Iris pigment epithelial cell (primary cell): ENCODE measurements at places on chromosomes 11 and 22.

DNA sequence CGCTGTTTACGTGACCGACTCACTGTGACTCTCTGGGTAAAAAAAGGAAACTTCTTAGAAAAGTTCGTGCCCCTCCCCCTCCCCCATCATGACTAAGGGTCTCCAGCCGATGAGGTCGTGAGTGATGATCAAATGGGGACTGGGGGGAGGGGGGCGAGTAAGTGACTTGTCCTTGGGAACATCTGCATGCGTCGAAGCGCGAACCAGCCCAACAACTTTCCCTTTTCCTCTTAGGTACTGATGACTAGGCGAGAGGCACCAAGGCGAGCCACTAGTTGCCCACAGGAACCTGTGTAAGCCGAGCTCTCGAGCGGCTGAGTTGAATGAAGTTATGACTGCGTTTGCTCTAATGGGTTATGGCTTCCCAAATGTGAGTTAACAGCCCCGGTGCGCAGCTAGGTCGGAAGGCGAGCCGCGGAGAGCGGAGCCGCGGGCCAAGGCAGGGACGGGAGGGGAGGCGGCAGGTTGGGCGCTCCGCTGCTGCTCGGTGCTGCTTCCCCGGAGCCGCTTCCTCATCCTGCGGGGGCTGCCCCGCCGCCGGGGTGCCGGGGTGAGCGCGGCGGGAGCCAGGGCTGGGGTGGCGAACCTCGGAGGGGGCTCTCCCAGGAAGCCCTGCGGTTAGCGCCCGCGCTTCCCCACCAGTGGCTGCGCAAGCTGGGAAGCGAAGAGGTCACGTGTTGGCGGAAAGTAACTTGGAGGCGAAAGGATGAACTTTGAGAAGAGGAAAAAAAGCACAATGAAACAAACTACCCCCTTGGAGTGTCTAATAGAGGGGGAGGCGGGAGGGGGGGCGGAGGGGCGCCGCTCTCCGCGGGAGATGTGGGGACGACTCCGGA, 22.1 kb upstream of the BDNF start:
- DNase-seq, result peak; percentile 72

- DNase-seq, result no peak
These were observed 260.6 kb downstream of the CNTN5 start for GRCh38 chr11:99281331-99281730.

DNA sequence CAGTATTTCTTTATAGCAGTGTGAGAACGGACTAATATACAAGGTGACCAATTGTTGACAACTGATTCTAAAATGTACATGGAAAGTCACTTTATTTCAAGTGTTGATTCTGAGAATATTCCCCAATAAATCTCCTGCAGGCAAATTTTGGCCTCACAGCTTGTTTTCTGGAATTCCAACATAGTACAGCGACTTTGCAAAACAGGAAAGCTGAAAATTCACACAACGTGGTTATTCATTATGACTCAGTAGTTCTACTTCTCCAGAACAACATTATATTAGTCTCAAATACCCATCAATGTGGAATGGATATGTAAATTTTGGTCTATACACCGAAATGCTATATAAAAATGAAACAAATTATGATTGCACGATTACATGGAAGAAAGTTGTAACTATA, 22.5 kb upstream of the OR5AN1 start:
- DNase-seq, result no peak

GRCh38 chr11:126696982-126697381, 303.6 kb downstream of the KIRREL3 start:
- DNase-seq, result no peak

- no peak for DNase-seq
These were observed 55.4 kb upstream of the PLET1 start for GRCh38 chr11:112315861-112316739.

- DNase-seq, result peak; percentile 28
These were observed 37.2 kb downstream of the MUC5B start for GRCh38 chr11:1260023-1260501.

DNA sequence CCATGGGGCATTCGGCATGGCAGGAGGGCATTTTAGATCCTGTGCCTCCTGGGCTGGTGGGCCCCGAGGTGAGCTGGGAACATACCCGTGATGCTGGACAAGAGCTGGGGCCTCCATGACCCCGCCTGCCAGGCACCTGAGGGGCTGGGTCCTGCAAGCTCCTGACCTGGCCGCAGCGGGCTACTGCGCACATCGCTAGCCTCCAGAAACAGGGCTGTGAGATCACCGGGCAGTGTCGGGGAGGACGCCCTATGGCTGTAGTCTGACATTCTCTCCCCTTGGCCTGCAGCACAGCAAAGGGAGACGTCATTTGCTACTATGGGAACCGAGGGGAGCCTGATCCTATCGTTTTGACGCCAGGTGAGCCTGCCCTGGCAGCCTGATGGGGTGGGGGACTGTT, 24.4 kb upstream of the DGCR8 start:
- no peak for DNase-seq

DNA sequence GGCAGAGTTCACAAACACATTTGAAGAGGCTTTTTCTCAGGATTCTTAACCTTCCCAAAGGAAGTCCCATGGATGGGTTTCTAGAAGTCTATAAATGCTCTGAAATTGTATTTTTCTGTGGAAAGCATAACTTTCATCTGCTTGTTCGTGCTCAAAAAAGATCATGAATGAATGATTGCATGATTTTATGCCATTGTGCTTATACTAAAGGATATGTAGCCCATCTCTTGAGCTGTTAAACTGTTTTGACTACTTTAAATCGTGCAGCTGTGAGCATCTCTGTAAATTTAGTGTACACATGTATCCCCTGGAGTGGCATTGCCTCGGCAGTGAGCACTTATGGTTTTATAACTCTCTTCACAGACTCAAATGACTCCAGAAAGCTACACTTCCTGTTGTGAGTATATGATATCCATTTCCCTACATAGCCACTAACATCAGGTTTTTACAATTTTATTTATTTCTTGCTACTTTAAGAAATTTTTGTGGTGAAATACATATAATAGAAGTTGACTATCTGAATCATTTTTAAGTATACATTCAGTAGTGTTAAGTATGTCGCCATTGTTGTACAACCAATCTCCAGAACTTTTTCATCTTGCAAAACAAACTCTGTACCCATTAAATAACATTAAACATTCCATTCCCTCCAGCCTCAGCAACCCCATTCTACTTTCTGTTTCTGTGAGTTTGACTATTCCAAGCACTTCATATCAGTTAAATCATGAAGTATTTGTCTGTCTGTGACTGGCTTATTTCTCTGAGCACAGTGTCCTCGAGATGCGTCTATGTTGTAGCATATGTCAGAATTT, 8.0 kb downstream of the NEAT1 start:
- peak; percentile 65 for DNase-seq

DNA sequence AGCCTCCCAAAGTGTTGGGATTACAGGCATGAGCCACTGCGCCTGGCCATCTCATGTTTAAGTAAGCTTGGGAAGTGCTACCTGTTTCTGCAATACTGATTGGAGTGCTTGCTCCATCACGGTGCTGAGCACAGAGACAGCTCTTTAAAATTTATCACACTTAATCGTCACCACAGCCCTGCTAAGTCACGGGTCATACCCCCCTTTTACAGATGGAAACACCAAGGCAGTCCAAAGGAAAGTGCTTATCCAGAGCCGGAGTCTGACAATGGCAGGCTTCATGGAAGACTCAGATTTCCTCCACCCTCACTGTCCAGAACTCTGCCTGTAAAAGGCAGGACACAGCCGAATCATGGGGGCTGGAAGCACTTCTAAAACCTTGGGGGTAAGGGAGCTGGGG, 2.7 kb upstream of the C22orf15 start:
- DNase-seq, result no peak

GRCh38 chr11:96658436-96658835, 268.6 kb downstream of the JRKL start:
- DNase-seq, result no peak

- DNase-seq, result peak; percentile 5
These were observed 30.2 kb downstream of the PPARA start for GRCh38 chr22:46180370-46181137.

GRCh38 chr11:3853545-3853842, 2.0 kb upstream of the STIM1 start:
- no peak for DNase-seq

- no peak for DNase-seq
These were observed 121.1 kb downstream of the KCNC1 start for GRCh38 chr11:17855531-17856290.

- no peak for DNase-seq
These were observed 113.7 kb downstream of the ETS1 start for GRCh38 chr11:128473636-128474035.

DNA sequence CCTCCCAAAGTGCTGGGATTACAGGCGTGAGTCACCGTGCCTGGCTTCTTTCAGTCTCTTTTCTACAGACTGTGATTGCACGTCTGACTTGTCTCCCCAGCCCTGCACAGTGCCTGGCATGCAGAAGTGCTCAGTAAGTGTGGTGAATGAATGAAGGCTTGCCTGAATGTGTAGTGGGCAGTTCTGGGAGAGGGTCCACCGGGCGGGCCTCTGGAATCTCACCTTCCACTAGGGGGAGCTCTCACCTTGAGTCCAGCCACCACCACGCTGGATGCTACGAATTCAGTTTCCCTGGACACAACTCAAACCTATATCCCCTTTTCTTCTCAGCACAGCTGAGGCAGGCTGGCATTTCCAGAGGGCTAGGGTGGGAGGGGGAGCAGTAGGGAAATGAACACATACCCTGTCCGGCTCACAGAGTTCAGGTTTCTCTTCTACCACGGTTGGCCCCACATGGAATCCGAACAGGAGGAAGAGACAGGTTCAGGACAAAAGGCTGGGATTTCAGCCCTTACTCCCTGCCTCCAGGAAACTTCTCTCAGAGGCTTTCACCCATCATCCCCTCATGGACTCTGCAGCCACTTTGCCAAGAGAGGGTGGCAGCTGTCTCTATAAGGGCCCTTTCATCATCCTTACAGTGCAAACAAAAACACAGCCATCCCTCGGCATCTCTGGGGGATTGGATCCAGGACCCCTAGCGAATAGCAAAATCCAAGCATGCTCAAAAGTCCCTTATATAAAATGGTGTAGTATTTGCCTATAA, 86.8 kb downstream of the NECTIN1 start:
- DNase-seq, result peak; percentile 37

GRCh38 chr11:61279934-61280659, 15.0 kb downstream of the VWCE start:
- peak; percentile 22 for DNase-seq

DNA sequence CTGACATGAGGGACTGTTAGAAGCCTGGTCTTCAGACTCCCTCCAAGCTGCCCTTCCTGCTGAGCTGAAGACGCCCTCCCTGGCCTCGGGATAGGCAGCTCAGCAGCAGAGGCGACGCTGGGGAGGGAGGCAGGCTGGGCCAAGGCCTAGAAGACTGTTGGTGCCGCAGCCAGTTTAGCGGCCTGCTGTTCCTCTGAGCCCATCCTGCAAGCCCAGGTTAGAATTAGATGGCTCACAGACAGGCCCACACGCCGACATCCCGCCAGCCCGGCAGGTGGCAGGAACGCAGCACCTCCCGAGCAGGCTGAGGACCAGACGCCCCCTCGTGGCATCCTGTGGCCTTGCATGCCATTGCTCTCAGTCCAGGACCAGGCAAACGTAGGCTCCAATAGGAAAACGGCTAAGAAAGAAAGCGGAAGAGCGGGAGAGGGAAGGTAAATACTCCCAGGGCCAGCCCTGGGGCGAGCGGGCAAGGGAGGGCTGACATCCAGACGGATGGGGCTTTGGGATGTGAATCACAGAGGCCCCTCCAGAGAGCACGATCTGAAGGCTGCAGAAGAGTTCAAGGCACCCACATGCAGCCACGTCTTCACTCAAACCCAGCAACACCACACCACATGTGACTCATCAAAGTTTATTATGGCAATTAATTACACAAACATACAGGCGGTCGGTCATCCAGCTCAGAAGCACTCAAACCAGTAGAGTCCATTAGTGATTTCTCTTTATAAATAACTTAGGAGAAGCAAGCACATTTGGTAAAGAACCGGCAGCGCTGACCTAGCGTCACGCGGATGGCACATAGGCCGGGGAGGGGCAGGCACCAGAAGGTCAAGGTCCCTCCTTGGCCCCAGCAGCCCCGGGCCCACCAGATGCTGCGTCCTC, 27.6 kb downstream of the CD5 start:
- peak; percentile 87 for DNase-seq

GRCh38 chr11:75189108-75189507, 38.2 kb downstream of the SLCO2B1 start:
- no peak for DNase-seq

DNA sequence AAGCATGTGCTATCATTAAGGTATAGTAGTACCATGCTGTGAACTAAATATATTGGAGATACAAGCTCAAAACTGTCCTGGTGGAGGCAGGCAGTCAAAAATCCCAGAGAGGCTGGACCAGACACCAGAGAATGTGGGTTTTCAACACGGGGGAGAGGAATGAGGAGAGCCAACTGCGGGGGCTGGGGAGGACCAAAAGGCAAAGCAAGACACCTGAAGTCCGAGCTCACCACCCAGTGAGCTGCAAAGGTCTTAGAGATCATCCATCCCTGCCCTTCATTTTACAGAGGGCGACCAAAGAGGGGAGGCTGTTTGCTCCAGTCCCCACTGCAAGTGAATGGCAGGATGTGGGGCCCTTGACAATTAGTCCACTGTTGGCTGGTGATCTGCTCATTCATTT, 10.0 kb downstream of the RIBC2 start:
- no peak for DNase-seq

- DNase-seq, result no peak
These were observed 4.1 kb upstream of the BLID start for GRCh38 chr11:122120096-122120495.

GRCh38 chr11:6833356-6833755, 12.1 kb upstream of the OR10A5 start:
- DNase-seq, result no peak

DNA sequence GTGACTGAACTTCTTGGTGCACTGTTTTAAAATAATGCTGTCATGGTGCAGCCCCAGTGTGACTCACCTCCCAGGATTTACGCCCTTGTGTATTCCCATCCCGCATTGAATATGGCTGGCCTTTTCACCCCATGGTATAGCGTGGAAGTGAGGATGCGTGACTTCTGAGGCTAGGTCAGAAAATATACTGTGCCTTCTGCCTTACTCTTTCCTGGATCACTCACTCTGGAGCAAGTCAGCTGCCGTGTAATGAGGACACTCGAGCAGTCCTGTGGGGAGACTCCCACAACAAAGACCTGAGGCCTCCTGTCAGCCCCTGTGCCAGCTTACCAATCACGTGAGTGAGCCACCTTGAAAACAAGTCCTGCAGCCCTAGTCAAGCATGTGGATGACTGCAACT, 471.9 kb upstream of the KIRREL3 start:
- DNase-seq, result no peak

- DNase-seq, result no peak
These were observed 22.1 kb downstream of the TMEM135 start for GRCh38 chr11:87059596-87060390.

DNA sequence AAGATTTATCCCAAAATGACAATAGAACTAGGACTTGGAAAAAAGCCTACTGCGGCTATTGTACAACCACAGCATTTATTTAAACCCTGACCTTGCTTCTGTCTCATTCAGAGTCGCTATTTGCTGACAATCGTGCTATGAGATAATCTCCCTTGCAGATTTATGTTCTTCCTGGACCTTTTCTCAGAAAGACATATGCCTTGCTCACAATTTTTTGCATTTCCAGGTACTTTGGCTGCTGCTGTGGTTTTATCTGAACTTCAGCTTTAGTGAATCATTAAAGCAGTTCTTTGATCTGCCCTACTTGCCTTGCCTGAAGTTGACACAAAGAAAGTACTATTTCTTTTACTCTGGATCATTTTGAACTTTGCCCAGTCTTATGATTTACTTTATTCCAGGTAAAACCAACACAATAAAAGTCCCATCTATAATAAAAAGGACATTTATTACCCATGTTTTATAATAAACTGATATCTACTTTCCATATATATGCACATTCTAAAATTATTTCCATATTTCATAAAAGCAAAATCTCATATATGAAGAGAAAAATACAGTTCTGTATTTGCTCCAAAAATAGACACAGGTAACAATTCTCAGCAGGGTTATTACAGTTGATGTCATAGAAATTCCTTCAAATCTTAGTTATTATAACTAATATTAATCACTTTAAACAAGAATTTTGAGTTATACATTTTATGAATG, 63.4 kb upstream of the CARD18 start:
- peak; percentile 50 for DNase-seq
